NCI-H526 (cell line): ENCODE measurements at places on chromosomes 7 and 10.
A peak's percentile ranks its signal among the peaks of the same experiment; 100 is the strongest.

- no peak for DNase-seq
These were observed 72.5 kb downstream of the CTBP2 start for GRCh38 chr10:125087897-125088215.

DNA sequence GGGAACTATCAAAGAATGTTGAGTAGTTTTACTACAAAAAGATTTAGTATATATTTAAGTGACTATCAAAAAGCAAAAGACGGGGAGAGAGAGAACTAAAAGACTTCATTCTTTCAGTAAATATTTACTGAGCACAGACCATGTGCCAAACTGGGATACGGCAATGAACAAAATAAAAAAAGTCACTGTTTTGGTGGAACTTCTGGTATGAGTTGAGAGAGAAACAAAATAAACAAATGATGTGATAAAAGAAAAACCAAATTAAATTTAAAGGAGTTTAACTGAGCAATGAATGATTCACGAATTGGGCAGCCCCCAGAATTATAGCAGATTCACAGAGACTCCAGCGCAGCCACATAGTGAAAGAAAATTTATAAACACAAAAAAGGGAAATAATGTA lies 17.8 kb upstream of the AKAP9 start:
- DNase-seq = no peak

- no peak for DNase-seq
These were observed 3.3 kb upstream of the CUEDC2 start for GRCh38 chr10:102435529-102436233.

DNA sequence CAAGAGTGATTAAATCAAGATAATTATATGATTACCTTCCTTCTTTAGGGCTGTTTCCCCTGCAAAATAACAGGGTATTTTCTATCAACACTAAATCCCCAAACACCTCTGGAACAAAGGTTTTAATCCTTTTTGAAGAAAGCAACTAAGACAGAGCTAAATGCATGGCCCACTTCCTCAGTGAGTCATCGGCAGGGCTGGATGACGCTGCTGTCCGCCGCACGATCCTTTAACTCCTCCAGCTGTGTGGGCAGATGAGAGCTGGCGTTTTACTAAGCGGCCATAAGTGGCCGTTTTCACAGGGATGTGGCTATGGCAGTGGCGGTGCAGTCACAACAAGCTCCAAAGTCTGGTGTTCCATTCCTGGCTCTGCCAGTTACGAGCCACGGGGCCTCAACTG lies 76.0 kb upstream of the C1QL3 start:
- no peak for DNase-seq

- DNase-seq = peak; percentile 12
These were observed 2.1 kb downstream of the CHST3 start for GRCh38 chr10:71966046-71967004.

GRCh38 chr7:22633286-22633953 lies 93.6 kb upstream of the IL6 start:
- no peak for DNase-seq

GRCh38 chr10:35216303-35216905 lies 89.8 kb downstream of the CREM start:
- no peak for DNase-seq
